MCF 10A (cell line): ENCODE measurements at places on chromosomes 5 and 9. TPM values are rescaled to one million over a fixed set of nuclear protein-coding genes. Genes with fewer than 3 reads are reported as not detected.

- no peak overlapping the region for H3K4me3 ChIP-seq
- no peaks in the 10 kb centered on the region for H3K27me3 ChIP-seq
- H3K36me3 ChIP-seq: peaks cover 74% of the 10 kb centered on the region
- no peak overlapping the region for H3K27ac ChIP-seq
- no peak for DNase-seq
Observed at GRCh38 chr5:141994511-141995136, 18.2 kb downstream of the GNPDA1 start.

LEAP2 gene
- 2.9 and 3.2 TPM in 2 replicates for total RNA-seq

DNA sequence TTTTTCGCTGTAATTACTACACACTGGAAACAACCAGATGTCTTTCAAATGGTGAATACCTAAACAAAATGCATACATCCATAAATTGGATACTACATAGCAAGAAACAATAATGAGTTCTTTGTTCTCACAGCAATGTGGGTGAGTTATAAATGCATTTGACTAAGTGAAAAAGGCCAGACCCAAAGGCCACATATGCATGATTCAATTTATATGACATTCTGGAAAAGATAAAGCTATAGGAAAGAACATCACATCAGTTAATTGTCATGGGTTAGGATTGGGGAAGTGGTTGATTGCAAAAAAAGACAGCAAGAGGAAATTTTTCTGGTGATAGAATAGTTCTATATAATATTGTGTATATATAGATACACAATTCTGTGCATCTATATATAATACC is 198.9 kb downstream of the CYLC2 start:
- H3K4me3 ChIP-seq: no peak overlapping the region
- H3K36me3 ChIP-seq: no peaks in the 10 kb centered on the region
- DNase-seq: no peak

POU5F2 gene
- total RNA-seq: 0.72 and 0.76 TPM in 2 replicates

- no peak overlapping the region for H3K4me3 ChIP-seq
- DNase-seq: no peak
- no peaks in the 10 kb centered on the region for H3K27me3 ChIP-seq
- H3K4me1 ChIP-seq: peaks cover 21% of the 10 kb centered on the region
- no peak overlapping the region for H3K27ac ChIP-seq
- H3K36me3 ChIP-seq: peaks cover 17% of the 10 kb centered on the region
Observed at GRCh38 chr5:171422495-171422894, 3.0 kb downstream of the FGF18 start.

- no peaks in the 10 kb centered on the region for H3K27me3 ChIP-seq
- DNase-seq: peak; percentile 81
- H3K4me1 ChIP-seq: peaks cover 26% of the 10 kb centered on the region
- H3K4me3 ChIP-seq: no peak overlapping the region
Observed at GRCh38 chr5:124103671-124104070, 591.7 kb downstream of the CSNK1G3 start.

DNA sequence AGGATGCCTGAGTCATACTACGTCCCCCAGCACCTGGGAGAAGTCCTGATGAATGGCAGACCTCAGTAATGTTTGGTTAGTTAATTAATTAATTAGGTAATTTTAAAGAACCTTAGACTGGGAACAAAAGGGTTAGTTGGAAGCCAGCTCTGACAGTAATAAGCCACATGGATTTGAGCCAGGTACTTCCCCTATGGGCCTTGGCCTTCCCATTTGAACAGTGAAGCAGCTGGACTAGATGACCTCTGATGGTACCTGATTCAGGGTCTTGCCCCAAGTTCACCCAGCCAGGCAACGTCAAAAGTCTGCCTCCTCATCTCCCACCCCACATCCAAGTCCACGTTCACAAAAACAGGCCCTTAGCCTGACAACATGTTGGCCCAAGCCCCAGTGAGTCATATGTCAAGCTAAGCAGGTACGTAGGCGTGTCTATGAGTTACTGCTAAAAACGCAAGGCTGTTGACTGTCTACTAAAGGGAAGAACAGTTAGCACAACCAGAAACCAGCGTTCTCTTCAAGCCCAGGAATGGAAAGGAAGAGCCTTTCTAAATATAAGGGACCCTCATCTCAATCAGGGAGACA is 303.2 kb downstream of the ACTL7B start:
- no peaks in the 10 kb centered on the region for H3K27me3 ChIP-seq
- no peaks in the 10 kb centered on the region for H3K36me3 ChIP-seq
- H3K27ac ChIP-seq: peak overlapping the region; percentile 91
- H3K4me1 ChIP-seq: peaks cover 37% of the 10 kb centered on the region
- DNase-seq: peak; percentile 95
- H3K4me3 ChIP-seq: peak overlapping the region; percentile 7

GRCh38 chr5:172876578-172876977 is 42.5 kb downstream of the ERGIC1 start:
- no peaks in the 10 kb centered on the region for H3K27me3 ChIP-seq
- H3K4me3 ChIP-seq: no peak overlapping the region
- peak overlapping the region; percentile 14 for H3K27ac ChIP-seq
- peaks cover 36% of the 10 kb centered on the region for H3K36me3 ChIP-seq

NDOR1 gene
- total RNA-seq: 16.6 and 18.0 TPM in 2 replicates
